ENCODE measurements at places on chromosomes 5 and 9.

- DNase-seq, result no peak
Observed at GRCh38 chr5:669111-669841, 23.9 kb downstream of the TPPP start.

DNA sequence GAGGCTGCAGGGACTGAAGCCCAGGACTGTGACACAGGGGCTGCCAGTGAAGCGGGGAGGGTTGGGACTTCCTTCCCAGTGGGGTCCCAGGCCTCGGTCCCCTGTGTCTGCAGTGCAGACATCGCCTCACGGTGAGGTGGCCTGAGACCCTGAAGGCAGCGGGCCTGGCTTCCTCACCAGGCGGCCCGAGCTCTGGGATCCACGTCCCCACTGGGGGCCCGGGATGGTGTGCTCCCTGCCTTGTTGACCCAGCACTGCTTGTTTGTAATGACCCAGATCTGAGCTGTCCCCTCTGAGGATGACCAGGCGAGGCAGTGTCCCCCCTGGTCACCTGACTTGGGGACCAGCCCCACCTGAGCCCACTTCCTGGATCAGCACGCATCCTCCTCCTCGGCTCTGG lies 53.1 kb downstream of the COL5A1 start:
- no peak for DNase-seq

- no peak for DNase-seq
Observed at GRCh38 chr5:119439140-119439631, 13.1 kb upstream of the HSD17B4 start.

GRCh38 chr9:10036095-10036494 lies 576.7 kb downstream of the PTPRD start:
- DNase-seq, result no peak

DNA sequence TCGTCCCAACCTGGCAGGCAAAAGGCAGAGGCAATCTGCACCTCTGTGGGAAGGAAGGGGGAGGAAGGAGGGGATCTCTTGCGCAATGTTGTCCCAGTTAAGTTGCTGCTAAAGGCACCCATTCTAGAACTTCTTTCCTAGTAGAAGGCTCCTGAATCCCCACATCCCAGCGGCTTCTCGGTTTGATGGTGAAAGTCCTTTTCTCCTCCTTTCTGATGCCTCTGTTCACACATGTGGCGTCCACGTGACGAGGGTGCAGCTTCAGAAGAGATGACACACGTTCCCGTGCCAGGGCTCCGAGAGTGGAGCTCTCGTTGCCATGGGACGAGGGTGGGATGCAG lies 96.9 kb upstream of the FCN2 start:
- no peak for DNase-seq

- no peak for DNase-seq
Observed at GRCh38 chr9:886886-887285, 45.4 kb downstream of the DMRT1 start.

DNA sequence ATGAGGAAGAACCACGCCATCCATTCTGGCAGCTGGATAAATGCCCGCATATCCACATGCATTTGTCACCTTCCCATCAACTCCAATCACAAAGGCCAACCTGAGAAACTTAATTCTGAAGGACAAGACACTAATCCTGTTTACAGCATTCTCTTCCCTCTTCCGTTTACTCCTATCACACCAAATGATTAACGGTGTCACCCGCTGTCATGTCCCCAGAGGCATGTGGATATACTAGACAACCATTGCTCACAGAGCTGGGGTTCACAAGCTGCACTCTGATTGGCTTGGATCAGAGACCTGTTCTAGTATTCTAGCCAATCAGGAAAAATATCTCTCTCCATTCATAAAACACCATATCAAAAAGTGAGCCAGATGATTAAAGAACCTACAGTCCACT lies 3.6 kb downstream of the MACROH2A1 start:
- no peak for DNase-seq

- no peak for DNase-seq
Observed at GRCh38 chr5:65927503-65928321, 1.3 kb downstream of the ERBIN start.

GRCh38 chr9:134360180-134360759 lies 34.0 kb downstream of the RXRA start:
- no peak for DNase-seq

- DNase-seq, result peak; percentile 35
Observed at GRCh38 chr5:157431544-157432200, 28.3 kb upstream of the NIPAL4 start.

- no peak for DNase-seq
Observed at GRCh38 chr9:23492126-23493002, 333.7 kb downstream of the ELAVL2 start.

GRCh38 chr9:134206311-134207300 lies 42.2 kb upstream of the RNU6ATAC start:
- no peak for DNase-seq

GRCh38 chr5:143509758-143510221 lies 106.3 kb upstream of the NR3C1 start:
- DNase-seq, result peak; percentile 70

- DNase-seq, result no peak
Observed at GRCh38 chr9:18710065-18710464, 236.1 kb downstream of the ADAMTSL1 start.

DNA sequence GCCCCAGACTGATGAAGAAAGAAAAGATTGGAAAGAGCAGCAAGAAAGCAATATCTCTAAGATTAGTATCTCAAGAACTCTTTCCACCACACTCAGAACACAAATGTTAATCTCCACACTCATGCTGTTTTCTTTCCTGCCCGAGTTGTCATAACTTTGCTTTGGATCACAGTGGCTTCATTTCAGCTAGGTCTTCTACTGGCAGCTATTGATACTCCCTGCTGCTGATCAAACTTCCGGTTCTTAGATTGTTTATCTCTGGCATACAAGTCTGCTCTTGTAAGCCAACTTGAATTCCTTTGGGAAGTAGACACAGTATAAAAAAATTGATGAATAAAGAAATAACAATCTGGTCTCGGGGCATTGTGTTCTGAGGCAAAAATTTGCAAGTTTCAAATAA lies 77.7 kb upstream of the SPEF2 start:
- DNase-seq, result no peak

- DNase-seq, result no peak
Observed at GRCh38 chr5:132296412-132297016, 2.3 kb downstream of the SLC22A4 start.

- no peak for DNase-seq
Observed at GRCh38 chr9:85630676-85631075, 111.1 kb downstream of the AGTPBP1 start.

- DNase-seq, result no peak
Observed at GRCh38 chr5:126348855-126349635, 74.2 kb upstream of the GRAMD2B start.

DNA sequence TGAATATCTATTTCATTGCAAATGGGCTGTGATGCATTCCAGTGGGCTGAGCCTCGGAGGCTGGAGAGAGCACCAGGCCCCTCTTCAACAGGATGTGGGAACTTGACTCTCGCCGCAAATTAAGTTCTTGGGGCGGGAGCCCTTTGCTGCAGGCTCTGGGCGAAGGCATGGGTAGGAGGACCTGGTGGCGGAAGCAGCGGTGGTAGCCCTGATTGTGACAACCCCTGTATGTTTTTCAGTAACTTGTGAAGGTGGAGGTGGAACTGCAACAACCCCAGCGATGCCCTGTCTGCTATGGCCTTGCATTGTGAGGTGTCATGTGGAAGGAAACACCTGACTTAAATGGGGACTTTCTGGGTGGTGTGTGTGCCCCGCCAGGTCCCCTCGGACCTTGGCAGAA lies 9.4 kb downstream of the FYB1 start:
- no peak for DNase-seq

- no peak for DNase-seq
Observed at GRCh38 chr5:132407970-132408369, 38.5 kb downstream of the SLC22A5 start.

DNA sequence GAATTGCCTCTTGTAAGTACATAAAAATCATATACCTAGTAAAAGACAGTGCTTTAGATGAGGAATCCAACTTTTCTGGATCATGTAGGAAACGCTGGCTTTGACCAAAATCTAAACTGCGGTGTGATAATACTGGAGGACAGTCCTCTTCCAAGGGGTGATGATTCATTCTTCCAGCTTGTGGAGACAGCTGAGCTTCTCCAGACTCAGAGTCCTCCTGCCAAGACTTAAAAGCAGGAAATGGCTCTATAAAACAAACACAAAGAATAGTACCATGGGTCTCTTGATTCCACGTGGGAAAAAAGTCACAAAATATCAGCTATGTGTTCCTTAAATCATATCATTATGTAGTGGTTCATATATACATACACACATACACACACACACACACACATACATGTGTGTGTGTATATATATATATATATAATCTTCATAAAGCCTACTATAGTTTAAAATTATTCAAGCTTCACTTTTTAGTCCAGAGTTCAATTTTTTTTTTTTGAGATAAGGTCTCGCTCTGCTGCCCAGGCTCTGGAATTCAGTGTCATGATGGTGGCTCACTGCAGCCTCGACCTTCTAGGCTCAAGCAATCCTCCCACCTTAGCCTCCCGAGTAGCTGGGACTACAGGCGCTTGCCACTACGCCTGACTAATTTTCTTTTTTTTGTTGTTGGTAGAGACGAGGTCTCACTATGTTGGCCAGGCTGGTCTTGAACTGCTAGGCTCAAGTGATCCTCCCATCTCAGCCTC lies 65.0 kb downstream of the PKD2L2 start:
- no peak for DNase-seq

DNA sequence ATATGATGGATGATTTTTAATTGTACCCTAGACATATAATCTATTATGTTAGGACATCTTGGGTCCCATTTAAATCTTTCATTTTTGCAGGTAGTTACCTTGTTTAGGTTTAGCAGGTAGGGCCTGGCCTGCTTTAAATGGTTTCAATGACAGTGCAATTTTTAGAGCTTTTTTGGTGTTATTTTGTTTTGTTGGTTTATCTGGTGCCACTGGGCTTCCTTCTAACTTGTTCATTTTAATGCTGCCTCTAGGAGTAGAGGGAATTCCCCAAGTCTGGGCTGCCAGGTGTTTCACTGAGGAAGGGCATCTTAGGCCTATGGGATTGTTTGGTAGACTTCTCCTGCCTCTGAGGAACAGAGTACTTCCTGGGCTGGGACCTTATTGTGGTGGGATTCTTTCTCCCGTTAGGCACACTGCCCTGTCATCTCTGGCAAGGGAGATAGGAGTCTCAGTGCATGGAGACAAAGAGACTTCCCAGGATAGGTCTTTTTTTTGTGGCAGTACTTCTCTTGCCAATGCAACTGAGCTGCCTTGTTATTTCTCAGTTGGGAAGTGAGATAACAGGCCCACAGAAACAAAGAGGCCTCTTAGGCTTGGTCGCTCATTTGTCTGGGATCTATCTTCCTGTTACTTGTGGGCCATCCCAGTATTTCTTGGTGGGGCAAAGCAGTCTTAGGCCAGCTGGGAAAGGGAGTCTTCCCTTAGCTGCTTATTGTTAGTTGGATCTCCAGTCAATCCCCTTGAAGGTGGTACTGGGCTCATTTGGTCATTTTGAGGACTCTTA lies 282.9 kb downstream of the FER start:
- DNase-seq, result no peak

- DNase-seq, result no peak
Observed at GRCh38 chr9:16561121-16561520, 309.3 kb downstream of the BNC2 start.
